Articular chondrocyte of knee joint (primary cell): ENCODE measurements at places on chromosomes 11 and 22. TPM values are rescaled to one million over a fixed set of nuclear protein-coding genes. Genes with fewer than 3 reads are reported as not detected.

SYNGR1 gene
- total RNA-seq = 4.8 and 11.0 TPM in 2 replicates

YPEL1 gene
- 1.9 and 2.0 TPM in 2 replicates for total RNA-seq

WT1 gene
- total RNA-seq = not detected in 2 replicates

LRRC55 gene
- not detected in 2 replicates for total RNA-seq

AMPD3 gene
- 8.4 and 12.0 TPM in 2 replicates for total RNA-seq

CCDC89 gene
- 4.4 and 5.7 TPM in 2 replicates for total RNA-seq

TRPM5 gene
- not detected in 2 replicates for total RNA-seq

CARNS1 gene
- total RNA-seq = 0.97 and 1.2 TPM in 2 replicates

TENM4 gene
- total RNA-seq = 0.13 and 3.7 TPM in 2 replicates

VSIG10L2 gene
- 0.39 and 0.65 TPM in 2 replicates for total RNA-seq

GPR152 gene
- not detected in 2 replicates for total RNA-seq

SAA4 gene
- not detected in 2 replicates for total RNA-seq

PIH1D2 gene
- total RNA-seq = 5.5 and 7.2 TPM in 2 replicates

EWSR1 gene
- 157 and 184 TPM in 2 replicates for total RNA-seq

CTSF gene
- 26.3 and 26.8 TPM in 2 replicates for total RNA-seq

CXCR5 gene
- total RNA-seq = under 0.01 TPM in 1 of 2 replicates, not detected in the other

XKR3 gene
- total RNA-seq = not detected in 2 replicates

IFITM10 gene
- 5.5 and 9.5 TPM in 2 replicates for total RNA-seq

OR52A1 gene
- not detected in 2 replicates for total RNA-seq

DERL3 gene
- 0.43 and 0.65 TPM in 2 replicates for total RNA-seq

P2RX6 gene
- 1.8 and 3.1 TPM in 2 replicates for total RNA-seq

PDE2A gene
- total RNA-seq = 0.13 and 0.22 TPM in 2 replicates

KRTAP5-1 gene
- total RNA-seq = not detected in 2 replicates

NUMA1 gene
- 189 and 190 TPM in 2 replicates for total RNA-seq

CDC42EP2 gene
- 21.0 and 24.5 TPM in 2 replicates for total RNA-seq

MYEOV gene
- 0.39 and 1.1 TPM in 2 replicates for total RNA-seq

SPTBN2 gene
- total RNA-seq = 0.43 and 0.91 TPM in 2 replicates

OR2AG1 gene
- under 0.01 TPM in 1 of 2 replicates, not detected in the other for total RNA-seq

ZNF280B gene
- 1.5 and 1.6 TPM in 2 replicates for total RNA-seq

ANO1 gene
- 0.26 and 0.43 TPM in 2 replicates for total RNA-seq

MMP8 gene
- total RNA-seq = 0.22 TPM in 1 of 2 replicates, not detected in the other

OR8G1 gene
- total RNA-seq = 0.43 TPM in 1 of 2 replicates, not detected in the other

RGL4 gene
- total RNA-seq = not detected in 2 replicates

RELT gene
- 3.2 and 4.3 TPM in 2 replicates for total RNA-seq

MED15 gene
- 44.5 and 53.8 TPM in 2 replicates for total RNA-seq

OR4A16 gene
- not detected in 2 replicates for total RNA-seq

GUCY1A2 gene
- total RNA-seq = 0.91 and 4.6 TPM in 2 replicates

OR52B6 gene
- not detected in 2 replicates for total RNA-seq

DGCR2 gene
- 30.6 and 35.7 TPM in 2 replicates for total RNA-seq

CD3D gene
- total RNA-seq = not detected in 2 replicates

CASP4 gene
- total RNA-seq = 171 and 372 TPM in 2 replicates

IZUMO1R gene
- not detected in 2 replicates for total RNA-seq
